ENCODE measurements at places on chromosomes 6 and 20.

- no peaks in the 10 kb centered on the region for H3K4me1 ChIP-seq
- H3K4me3 ChIP-seq, result no peak overlapping the region
- no peak overlapping the region for H3K27ac ChIP-seq
- no peak for DNase-seq
- no peaks in the 10 kb centered on the region for H3K27me3 ChIP-seq
Observed at GRCh38 chr6:105301072-105301503, 101.8 kb downstream of the PREP start.

GRCh38 chr6:63609231-63609630, 26.4 kb upstream of the PHF3 start:
- H3K27ac ChIP-seq, result no peak overlapping the region
- no peak for DNase-seq
- H3K4me1 ChIP-seq, result peaks cover 3% of the 10 kb centered on the region
- no peak overlapping the region for H3K4me3 ChIP-seq

DNA sequence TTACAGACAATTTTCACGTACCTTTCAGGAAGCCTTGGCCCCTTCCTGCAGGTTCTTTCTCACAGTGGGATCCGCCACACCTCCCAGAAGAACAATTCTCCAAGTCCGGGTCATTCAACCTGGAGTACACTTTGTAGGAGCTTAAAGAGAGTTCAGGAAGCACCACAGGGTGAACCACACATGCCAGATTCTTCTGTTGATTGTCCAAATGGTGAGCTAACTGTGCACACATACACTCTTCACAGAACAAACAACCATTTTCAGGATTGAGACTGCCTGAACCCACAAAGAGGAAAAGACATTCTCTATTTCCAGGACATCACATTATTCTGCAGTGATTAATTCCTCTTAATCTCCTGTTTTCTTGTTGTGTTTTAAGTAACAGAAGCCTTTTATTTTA, 51.0 kb downstream of the SCGN start:
- no peak overlapping the region for H3K27ac ChIP-seq
- no peak for DNase-seq
- no peaks in the 10 kb centered on the region for H3K27me3 ChIP-seq
- no peaks in the 10 kb centered on the region for H3K36me3 ChIP-seq
- H3K4me3 ChIP-seq, result no peak overlapping the region

GRCh38 chr6:105803442-105803841, 282.7 kb upstream of the PRDM1 start:
- H3K27ac ChIP-seq, result no peak overlapping the region
- no peaks in the 10 kb centered on the region for H3K27me3 ChIP-seq
- no peak for DNase-seq
- H3K4me1 ChIP-seq, result no peaks in the 10 kb centered on the region
- no peak overlapping the region for H3K4me3 ChIP-seq

- DNase-seq, result no peak
- no peak overlapping the region for H3K4me3 ChIP-seq
- H3K27me3 ChIP-seq, result no peaks in the 10 kb centered on the region
- no peaks in the 10 kb centered on the region for H3K4me1 ChIP-seq
- no peaks in the 10 kb centered on the region for H3K36me3 ChIP-seq
- H3K27ac ChIP-seq, result no peak overlapping the region
Observed at GRCh38 chr20:7710440-7710839, 229.8 kb downstream of the HAO1 start.

DNA sequence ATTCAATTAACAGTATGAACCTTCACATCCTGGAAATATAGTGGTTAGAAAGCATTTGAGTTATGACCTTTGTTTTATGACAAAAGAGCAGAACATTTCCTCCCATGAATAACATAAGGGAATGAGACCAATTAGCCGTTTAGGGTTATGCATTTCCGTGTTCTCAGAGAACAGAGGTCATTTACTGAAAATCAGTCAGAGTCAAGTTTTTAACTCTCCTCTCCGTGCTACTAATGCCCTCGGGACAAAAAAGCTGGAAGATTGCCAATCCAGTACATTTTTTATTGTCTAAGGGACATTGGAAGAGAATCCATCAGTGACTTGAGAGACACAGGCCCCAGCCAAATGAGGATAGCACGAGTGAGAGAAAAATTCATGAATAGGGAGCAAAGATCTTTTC, 632.7 kb downstream of the RFPL4B start:
- no peak overlapping the region for H3K27ac ChIP-seq
- no peak overlapping the region for H3K4me3 ChIP-seq
- no peaks in the 10 kb centered on the region for H3K4me1 ChIP-seq
- H3K36me3 ChIP-seq, result no peaks in the 10 kb centered on the region
- DNase-seq, result no peak
- H3K27me3 ChIP-seq, result no peaks in the 10 kb centered on the region

- no peaks in the 10 kb centered on the region for H3K4me1 ChIP-seq
- no peak for DNase-seq
- no peaks in the 10 kb centered on the region for H3K36me3 ChIP-seq
- no peak overlapping the region for H3K27ac ChIP-seq
- no peak overlapping the region for H3K4me3 ChIP-seq
Observed at GRCh38 chr20:56200456-56200855, 48.1 kb upstream of the MC3R start.

DNA sequence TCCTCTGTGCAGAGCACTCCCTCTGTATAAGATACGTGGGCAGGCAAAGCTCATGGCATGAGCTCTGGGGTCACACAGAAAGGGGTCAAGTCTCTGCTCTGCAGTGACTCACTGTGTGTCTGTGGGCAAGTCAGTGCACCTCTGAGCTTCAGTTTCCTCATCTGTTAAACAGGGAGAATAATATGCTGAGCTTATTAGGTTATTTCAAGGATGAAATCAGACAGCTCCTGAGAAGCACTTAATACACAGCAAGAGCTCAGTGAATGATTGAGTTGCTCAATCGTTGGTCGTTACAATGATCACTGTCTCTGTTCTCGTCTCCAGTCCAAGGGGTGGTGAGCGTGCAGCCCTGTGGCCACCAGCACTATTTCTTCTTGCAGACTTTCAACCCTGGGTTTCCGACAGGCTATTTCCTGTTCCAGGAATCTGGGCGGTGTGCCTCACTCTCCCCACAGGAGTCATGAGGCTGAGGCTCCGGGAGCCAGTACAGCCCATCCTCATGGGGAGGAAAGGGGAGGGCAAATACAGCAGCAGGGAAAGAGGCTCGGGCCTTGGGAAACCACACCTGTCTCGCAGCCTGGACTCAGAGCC, 28.9 kb downstream of the KIAA1755 start:
- no peak for DNase-seq
- no peaks in the 10 kb centered on the region for H3K4me1 ChIP-seq
- no peak overlapping the region for H3K27ac ChIP-seq
- no peak overlapping the region for H3K4me3 ChIP-seq
- no peaks in the 10 kb centered on the region for H3K36me3 ChIP-seq

DNA sequence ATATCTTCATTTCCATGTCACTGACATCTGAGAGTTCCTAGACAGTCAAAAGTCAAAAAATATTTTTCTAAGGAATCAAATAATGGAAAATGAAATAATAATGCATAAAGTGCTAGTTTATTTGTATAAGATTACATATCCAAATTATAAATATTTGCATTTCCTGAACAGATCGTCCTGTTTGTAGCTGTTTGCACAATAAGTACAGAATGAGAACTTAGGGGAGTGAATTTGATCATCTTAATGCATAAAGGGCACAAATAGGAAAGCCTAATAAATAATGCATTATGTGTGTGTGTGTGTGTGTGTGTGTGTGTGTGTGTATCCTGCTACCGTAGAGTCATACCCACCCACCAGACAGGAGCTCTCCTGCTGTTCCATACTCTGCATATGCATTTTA, 521.0 kb upstream of the EPHA7 start:
- H3K4me3 ChIP-seq, result no peak overlapping the region
- H3K27ac ChIP-seq, result no peak overlapping the region
- no peaks in the 10 kb centered on the region for H3K4me1 ChIP-seq
- no peak for DNase-seq
- no peaks in the 10 kb centered on the region for H3K27me3 ChIP-seq

DNA sequence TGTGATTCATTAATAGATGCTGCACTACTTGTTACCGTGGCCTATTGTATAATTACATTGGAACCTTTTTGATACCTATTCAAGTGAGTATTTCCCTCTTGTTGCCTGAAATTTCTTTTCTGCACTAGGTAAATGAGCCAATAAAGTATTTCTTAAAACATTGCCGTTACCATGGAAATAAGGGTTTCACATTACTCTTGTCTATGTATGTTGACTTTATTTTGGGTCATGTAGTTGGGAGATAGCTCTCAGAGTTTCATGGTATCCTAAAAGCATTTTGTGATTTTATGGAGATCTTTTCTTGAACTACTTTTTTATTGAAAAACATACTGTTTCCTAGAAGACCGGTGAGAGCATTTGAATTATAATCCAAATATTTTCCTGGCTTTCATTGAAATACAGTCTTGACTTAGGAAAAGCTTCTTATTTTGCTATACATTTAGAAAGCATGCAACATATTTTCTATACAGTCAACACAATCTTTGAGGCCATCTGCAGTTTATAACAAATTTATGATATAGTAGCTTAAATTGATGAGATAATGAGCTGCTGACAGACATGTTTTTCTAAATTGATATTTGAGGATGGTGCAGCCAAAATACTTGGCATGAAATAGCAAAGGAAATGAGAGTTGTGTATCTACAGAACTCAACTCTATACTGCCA, 650.4 kb downstream of the RFPL4B start:
- no peak for DNase-seq
- H3K27me3 ChIP-seq, result no peaks in the 10 kb centered on the region
- no peak overlapping the region for H3K27ac ChIP-seq
- no peaks in the 10 kb centered on the region for H3K4me1 ChIP-seq
- H3K4me3 ChIP-seq, result no peak overlapping the region

GRCh38 chr20:59004763-59005522, 2.1 kb downstream of the CTSZ start:
- peak; percentile 13 for DNase-seq
- no peaks in the 10 kb centered on the region for H3K27me3 ChIP-seq
- peak overlapping the region; percentile 65 for H3K4me3 ChIP-seq
- peaks cover 6% of the 10 kb centered on the region for H3K36me3 ChIP-seq
- peak overlapping the region; percentile 47 for H3K27ac ChIP-seq

GRCh38 chr6:95094751-95095663, 482.3 kb upstream of the MANEA start:
- H3K4me3 ChIP-seq, result no peak overlapping the region
- no peak overlapping the region for H3K27ac ChIP-seq
- H3K27me3 ChIP-seq, result no peaks in the 10 kb centered on the region
- no peaks in the 10 kb centered on the region for H3K4me1 ChIP-seq

DNA sequence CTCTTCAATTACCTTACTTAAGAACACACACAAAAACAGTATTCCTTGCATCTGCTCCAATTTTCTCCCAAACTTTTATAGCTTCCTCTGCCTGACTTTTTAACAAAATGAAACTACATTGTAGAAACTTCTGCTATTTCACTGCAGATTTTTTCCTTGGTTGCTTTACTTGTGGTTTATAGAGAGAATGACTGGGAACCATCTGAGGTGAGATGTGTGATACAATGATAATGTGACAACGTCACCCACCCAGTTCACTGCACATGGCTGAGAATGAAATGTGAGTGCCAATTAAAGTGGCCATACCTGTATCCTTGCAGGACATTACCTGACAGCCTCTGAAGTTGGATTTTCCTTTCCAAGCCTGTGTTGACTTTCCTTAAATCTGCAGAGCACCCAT, 258.4 kb downstream of the CD83 start:
- no peak for DNase-seq
- no peaks in the 10 kb centered on the region for H3K36me3 ChIP-seq
- H3K27me3 ChIP-seq, result no peaks in the 10 kb centered on the region
- H3K27ac ChIP-seq, result no peak overlapping the region
- H3K4me1 ChIP-seq, result no peaks in the 10 kb centered on the region

DNA sequence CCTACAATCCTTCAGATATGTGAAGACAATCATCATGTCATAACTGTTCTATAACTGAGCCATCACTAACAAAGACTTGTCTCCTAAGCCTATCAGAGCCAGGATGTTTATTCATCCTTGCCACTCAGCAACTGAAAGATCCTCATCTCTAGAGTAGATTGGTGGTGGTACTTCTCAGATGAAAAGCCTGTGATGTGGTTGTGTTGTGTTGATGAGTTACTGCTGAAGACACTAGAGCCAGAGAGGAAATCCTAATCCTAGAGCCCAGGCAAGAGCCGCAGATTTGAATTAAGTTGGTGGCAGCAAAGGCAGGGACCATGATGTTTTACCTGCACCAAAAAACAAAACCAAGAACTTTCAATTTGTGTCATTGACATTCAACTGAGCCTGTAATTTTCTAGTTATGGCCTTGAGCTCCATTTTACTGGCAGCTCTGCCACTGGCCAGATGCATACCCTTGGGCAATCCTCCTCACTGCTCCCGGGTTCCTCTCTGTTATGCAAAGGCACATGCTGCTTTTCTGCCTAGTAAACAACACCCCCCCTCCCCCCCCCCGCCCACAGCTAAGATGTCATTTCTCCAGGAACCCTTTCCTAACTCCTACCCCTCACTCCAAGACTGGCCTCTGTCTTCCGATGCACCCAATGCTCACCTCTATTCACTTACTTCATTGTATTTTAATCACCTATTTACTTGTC, 50.2 kb upstream of the REV3L start:
- no peaks in the 10 kb centered on the region for H3K36me3 ChIP-seq
- H3K4me3 ChIP-seq, result no peak overlapping the region
- no peak for DNase-seq

DNA sequence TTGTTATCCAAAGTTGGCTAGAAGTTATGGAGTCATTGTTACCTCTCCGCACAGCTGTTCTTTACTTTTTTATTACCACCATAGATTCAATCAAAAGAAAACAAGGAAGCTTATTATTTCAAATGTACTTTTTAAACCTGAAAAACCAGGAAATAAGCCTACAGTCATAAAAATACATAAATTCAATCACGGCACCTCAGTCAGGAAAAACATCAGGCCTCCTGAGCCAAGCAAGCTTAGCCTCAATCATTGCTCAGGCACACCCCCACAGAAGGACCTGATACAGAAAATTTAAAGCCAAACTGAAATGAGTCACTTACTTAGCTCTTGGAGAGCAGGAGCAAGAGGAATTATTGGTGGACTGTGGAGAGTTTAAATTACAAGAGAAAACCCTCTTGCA, 44.3 kb downstream of the MARCKS start:
- H3K36me3 ChIP-seq, result no peaks in the 10 kb centered on the region
- no peak overlapping the region for H3K4me3 ChIP-seq
- no peak for DNase-seq
- H3K27me3 ChIP-seq, result no peaks in the 10 kb centered on the region

- DNase-seq, result no peak
- H3K27ac ChIP-seq, result no peak overlapping the region
- no peak overlapping the region for H3K4me3 ChIP-seq
Observed at GRCh38 chr20:29079769-29080690, 2177.4 kb upstream of the DEFB115 start.

GRCh38 chr6:13248994-13249393, 79.3 kb downstream of the TBC1D7 start:
- DNase-seq, result no peak
- no peaks in the 10 kb centered on the region for H3K4me1 ChIP-seq
